ENCODE measurements at places on chromosomes 16 and 17.

- no peak for DNase-seq
Measured at GRCh38 chr17:57746221-57746620, 1.1 kb upstream of the CCDC182 start.

DNA sequence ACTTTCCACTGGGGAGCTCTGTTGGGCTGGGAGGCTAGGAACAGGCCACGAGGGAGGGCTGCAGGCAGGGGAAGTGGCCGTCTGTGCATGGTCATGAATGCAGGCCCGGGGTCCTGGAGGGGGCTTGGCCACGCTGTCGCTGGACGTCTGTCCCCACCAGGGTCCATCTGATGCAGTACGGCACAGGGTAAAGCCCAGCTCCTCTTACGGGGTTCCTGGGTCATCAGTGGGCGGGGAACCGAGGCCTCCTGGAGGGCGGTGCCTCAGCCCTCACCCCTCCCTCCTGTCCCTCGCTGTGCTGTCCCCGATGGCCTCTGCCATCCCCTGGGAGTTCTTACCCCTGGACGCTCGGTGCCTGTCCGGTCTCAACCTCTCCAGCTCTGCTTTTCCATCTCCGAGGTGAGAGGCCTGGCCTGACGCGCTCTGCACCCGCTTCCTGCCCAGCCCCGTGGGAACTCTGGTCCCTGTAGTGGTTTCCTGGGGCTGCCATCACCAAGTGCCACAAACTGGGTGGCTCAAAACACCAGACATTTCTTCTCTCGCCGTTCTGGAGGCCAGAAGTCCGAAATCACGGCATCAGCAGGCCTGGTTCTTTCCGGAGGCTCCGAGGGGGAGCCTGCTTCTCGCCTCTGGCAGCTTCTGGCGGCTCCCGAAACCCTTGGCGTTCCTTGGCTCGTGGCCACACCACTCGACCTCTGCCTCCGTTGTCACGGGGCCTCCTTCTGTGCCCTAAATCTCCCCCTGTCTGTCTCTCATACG lies 182.8 kb downstream of the SEC14L1 start:
- peak; percentile 55 for DNase-seq

- DNase-seq: no peak
Measured at GRCh38 chr16:16178455-16179162, 44.7 kb downstream of the ABCC6 start.

DNA sequence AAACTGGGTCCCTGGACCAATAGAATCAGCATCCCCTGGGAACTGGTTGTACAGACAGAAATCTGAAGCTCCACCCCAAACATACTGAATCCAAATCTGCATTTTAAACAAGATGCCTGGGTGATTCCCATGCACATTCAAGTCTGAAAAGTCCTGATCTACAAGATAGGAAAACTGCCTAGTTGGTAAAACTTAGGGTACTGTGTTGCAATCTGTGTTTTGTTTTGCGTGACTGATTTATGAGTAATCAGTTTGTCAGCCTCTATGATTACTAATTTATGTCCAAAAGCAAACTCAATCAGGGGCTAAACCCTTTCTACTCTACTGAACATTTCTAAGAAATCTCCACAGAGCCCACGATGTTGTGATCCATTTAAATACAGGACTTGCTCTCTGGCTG lies 103.8 kb downstream of the YPEL2 start:
- no peak for DNase-seq

GRCh38 chr17:68221786-68222185 lies 26.1 kb upstream of the AMZ2 start:
- no peak for DNase-seq

DNA sequence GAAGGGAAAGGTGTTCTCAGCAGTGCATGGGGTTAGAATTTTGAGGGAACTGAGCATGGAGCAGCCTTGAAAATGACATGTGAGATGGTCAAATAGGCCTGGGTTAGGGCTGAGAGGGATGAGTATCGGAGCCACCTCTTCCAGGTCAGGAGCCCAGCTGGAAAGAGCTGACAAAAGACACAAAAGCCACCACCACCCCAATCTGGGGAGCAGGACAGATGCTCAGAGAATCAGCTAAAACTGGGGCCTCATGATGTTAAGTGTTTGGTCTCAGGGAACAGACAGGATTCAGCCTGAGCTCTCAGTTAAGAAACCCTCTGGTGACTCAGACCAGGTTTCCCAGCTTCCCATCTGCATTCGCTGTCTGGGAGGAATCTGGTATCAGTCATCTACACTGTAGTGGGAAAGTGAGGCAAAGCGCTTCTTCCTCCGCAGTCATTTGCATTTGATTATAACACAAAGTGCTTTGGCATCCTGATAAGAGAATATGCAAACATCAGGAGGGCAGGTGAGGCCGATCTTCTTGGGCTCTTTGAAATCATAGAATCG lies 2.6 kb downstream of the WNT9B start:
- DNase-seq: no peak

DNA sequence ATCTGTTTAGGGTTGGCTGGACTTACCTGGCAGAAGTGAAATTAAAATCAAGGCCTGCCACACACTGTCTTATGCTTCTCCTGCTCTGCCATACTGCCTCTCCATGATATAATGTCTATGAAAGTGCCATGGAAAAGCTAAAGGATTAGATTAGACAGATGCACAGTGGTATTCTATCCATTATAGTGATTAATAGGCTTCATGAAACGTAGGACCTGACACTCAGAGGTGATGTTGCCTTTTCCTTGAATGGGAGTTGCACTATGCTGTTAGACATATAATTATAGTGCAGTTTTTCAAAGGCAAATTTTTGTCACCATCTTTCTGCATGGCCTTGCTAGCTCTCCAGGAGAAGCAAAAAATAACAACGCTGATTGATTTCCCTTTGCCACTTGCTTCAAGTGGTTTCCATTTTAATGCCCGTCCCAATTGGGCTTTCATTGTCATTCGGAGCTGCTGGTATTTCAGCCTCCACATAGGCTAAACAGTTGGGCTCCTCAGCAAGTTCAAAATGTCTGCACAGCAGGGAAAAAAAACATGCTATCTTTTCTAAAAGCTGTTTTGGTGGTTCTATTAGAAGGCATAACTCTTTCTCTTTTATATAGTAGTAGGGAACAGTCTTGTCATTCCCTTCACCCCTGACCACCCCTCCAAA lies 502.8 kb upstream of the GOT2 start:
- DNase-seq: no peak

DNA sequence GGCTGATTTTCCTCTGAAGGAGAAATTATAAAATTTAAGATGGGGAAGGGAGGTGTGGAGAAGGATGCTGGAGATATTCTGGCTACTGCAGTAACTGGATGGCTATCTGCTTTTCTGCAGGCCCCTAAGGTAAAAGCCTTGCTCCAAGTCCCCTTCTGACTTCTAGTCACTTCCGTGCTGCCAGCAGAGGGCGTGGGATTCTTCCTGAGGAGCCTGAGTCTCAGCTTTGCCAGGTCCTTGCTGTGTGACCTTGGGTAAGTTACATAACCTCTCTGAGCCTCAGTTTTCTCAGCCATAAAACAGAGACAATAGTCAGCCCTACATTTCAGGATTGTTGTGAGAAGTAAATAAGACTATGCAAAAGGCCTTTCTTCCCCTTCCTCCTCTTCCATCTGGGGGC lies 24.3 kb upstream of the TMEM220 start:
- peak; percentile 40 for DNase-seq

DNA sequence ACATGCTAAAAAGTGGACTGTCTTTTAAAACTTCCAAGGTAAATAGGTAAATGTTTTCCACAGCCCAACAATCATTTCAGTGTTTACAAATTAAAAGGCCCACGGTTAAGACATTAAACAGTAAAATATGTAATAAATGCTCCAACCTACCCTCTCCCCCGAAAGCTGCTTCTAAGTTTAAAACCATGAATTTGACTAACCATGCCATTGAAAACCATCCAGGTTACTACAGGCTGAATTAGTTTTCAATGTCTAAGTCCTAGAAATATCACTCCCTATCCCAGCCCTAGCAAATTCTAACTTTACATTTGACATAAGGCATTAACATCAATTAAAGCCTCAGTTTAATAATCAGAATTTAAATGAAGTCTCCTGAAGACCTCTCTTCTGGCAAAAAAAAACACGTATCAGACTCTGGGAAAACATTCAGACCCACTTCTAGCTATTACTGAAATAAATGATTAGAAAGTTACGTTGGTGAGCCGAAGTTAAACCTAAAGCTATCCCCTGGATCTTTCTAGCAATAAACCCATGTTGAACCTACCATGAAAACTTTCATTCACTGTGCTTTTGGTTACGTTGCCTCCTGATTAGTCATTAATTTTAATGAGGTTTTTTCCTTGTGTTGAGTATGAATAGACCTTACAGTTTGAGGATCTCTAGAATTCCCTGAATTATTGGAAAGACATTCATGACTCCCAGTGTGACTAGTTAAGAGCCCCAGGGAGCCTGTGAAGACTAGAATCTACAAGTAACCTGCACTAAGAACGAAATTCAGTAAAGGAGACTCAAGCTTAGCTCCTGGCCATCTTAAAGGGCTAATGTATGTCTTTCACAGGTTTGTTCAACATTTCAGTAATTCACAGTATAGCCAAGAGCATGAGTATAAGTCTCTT lies 1.7 kb upstream of the POLG2 start:
- no peak for DNase-seq

- no peak for DNase-seq
Measured at GRCh38 chr16:50038286-50038685, 13.3 kb downstream of the CNEP1R1 start.

- DNase-seq: no peak
Measured at GRCh38 chr17:19398301-19399181, 11.6 kb upstream of the MFAP4 start.

DNA sequence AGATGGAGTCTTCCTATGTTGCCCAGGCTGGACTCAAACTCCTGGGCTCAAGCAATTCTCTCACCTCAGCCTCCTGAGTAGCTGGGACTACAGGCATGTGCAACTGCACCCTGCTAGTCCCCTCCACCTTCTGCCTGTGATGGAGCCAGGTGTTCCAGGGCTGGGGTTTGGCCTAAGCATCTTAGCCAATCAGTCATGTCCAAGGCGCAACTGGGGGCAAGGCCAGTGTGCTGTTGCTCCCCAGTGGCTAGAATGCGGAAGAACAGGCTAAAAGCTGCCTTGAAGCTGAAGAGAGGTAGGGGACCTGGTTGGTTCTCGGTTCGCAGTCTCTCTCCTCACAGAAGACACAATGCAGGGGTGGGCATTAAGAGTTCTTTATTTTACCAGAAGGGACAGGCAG lies 18.6 kb downstream of the FLOT2 start:
- peak; percentile 56 for DNase-seq

- no peak for DNase-seq
Measured at GRCh38 chr16:63921737-63922295, 1200.0 kb downstream of the CDH11 start.

GRCh38 chr16:57758331-57759117 lies 23.0 kb downstream of the KATNB1 start:
- no peak for DNase-seq

DNA sequence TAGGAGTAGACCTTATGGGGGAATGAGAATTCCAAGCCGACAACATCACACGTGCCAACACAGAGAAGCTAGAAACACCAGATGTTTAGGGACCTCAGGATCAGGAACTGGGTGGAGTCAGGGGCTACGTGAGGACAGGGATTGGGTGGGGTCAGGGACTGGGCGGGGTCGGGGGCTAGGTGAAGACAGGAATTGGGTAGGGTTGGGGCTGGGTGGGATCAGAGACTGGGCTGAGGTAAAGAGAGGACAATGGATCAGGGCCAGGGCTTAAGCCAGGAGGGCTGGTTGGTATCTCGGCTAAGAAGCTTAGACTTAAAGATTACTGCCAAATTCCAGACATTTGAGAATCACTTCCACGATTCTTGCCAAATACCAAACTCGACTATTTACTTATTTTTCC lies 11.6 kb downstream of the TEKT5 start:
- DNase-seq: no peak

GRCh38 chr17:81983639-81984373 lies 6.4 kb downstream of the ASPSCR1 start:
- no peak for DNase-seq

GRCh38 chr16:77807-78443 lies at the start of gene MPG:
MPG (plus strand) TSS chr16:78225; CDS start chr16:78310, 85 bp downstream.
- DNase-seq: peak; percentile 100

DNA sequence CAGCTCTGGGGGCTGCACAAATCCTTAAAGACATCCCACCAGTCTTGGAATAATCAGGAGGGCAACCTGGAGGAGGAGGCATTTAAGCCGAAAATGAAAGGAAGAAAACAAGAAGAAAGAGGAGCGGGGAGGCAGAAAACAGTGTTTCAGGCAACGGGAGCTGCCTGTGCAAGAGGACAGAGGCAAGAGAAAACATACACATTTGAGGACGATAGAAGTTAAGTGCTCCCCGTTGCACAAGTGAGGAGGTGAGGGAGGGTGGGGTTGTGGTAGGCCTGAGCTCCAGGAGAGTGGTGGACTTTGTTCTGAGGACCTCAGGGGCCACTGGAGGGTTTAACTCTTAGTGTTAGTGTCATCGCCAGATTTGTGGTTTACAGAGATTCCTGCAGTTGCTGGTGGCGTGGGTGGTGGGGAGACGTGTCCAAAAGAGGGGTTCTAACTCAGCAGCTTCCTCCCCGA lies 27.6 kb upstream of the CIBAR2 start:
- no peak for DNase-seq

- peak; percentile 84 for DNase-seq
Measured at GRCh38 chr17:47789611-47790561, 31.7 kb downstream of the OSBPL7 start.

- no peak for DNase-seq
Measured at GRCh38 chr16:12907670-12908233, 6.4 kb downstream of the SHISA9 start.

- no peak for DNase-seq
Measured at GRCh38 chr17:81121841-81122733, 43.2 kb upstream of the PVALEF start.

DNA sequence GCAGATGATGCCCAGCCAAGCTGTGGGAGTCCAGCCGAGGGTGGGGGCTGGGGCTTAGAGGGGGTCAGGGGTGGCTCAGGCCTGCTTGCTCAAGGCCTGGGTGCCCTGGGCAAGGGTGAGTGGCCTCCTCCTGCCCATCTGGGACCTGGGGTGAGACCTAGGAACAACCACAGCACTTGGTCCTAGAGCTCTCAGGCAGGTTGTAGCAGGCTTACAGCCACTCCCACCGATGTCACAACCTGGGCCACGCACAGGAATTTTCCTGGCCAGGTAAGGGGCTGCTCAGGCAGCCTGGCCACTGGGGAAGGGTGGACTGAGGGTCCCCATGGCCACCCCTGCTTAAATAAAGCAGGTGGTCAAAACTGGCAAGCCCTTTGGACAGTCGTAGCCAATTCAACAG lies 6.3 kb upstream of the SREBF1 start:
- no peak for DNase-seq

DNA sequence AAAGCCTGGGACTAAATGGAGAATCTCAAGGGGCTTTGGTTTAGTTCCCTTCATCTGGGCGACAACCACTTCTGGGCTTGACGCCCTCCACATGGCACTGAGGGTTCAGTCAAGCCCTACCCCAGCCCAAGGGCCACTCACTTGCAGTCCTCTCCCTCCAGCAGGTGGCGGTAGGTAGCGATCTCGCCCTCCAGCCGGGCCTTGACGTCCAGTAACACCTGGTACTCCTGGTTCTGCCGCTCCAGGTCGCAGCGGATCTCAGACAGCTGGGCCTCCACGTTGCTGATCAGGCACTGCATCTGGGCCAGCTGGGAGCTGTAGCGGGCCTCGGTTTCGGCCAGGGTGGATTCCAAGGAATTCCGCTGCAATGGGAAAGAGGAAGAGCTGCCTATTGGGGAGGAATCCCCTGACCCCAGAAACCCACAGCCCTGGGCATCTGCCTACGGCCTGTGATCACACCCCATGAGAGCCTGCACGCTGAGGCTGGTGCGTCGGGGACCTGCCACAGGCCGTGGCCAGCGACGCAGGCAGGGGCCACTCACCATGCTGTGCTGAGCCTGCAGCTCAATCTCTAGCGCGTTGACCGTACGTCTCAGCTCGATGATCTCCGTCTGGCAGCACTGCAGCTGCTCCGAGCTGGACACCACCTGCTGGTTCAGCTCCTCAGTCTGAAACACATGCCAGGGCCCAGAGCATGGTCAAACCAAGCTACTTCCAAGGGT lies 2.7 kb downstream of the KRT36 start:
- DNase-seq: peak; percentile 38

Data from GM20000 (cell line).